ENCODE measurements at places on chromosomes 1 and 21.

DNA sequence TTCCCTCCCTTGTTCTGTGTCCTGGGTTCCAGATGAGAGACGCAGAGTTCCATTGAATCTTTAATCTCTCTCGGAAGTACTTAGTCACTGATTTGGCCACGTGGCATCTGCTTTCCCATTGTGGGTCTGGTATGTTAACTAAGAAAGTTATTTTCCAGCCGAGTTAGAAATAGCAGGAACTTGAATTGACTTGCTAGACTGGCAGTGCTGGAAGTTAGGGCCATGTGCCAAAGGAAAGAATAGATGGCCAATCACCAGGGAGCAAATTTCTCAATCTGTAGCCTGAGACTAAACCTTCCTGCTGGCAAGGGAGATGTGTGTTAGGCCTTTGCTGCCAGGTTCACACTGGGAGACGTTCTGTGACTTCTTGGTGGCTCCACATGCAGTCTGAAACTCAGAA is 24.2 kb upstream of the SLFNL1 start:
- DNase-seq, result peak; percentile 16

GRCh38 chr1:206693592-206693991 is 8.9 kb downstream of the MAPKAPK2 start:
- DNase-seq, result no peak

GRCh38 chr1:110620250-110620615 is 14.1 kb upstream of the KCNA2 start:
- DNase-seq, result no peak

DNA sequence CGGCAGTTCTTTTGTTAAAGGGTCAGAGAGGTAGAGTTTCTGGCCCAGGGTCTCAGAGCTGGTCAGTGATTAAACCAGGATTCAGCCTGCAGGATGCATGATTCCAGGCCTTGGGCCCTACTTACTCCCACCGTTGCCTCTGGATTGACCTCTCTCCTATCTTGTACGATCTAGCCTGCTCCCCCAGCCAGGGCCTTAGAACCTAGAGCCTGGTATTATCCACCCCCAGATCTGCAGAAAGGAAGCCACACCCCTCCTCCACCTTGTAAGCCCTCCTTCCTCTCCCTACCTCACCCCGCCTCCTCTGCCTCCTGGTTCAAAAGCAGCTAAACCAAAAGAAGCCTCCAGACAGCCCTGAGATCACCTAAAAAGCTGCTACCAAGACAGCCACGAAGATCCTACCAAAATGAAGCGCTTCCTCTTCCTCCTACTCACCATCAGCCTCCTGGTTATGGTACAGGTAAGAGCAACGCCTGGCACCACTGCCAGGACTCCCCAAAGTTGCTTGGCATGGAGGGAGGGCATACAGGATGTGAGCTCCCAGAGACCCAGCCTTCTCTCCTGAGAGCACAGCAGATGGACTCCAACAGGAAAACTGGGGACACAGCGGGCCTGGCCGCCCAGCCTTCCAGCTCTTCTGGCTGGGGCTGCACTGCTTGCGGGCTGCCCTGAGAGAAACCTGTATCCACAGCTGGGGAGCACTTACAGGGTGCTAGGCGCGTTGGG is at the start of gene CD52:
CD52 (plus strand) TSS at position 347 of the 726 bp plus-strand sequence; CDS start at position 407, 60 bp downstream.
- DNase-seq, result no peak

DNA sequence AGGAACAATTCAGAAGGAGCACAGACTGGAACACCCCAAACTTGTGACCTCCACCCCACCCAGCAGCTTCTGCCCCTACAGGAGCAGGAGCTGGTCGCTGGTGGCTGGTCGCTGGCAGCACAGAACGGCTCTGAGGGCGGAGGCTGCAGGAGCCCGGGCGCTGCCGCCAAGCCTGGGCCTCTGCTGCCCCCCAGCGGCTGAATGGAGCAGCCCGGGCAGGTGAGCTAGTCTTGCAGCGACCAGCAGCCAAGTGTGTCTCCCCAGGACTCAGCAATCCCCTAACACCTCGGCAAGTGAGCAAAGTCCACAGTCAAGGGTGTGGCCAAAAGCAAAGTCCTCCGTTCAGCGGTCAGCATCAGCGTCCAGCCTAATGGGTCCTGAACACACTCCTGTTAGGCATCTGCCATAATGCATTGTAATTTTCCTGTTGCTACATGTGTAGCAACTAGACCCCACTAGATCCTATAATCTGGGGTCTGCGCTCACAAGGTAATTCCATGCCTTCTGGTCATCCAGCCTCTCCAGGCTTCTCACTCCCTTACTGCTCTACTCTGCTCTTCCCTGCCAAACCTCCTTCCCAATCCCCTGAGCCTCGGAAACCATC is 12.1 kb upstream of the GJB5 start:
- DNase-seq, result no peak

GRCh38 chr1:91736715-91737615 is 149.0 kb downstream of the TGFBR3 start:
- DNase-seq, result no peak

DNA sequence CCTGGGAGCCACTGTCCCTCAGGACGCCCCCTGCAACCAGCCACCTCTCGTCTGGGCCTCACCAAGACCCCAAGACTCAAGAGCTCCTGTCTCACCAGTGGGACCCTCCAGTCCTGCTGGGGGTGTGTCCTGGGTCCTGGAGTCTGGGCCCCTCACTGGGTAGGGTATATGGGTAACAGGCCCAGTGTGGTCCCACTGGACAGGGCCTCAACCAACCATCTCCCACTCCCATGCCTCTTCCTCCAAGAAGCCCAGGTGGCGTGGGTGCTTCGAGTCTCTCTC is 725 bp upstream of the VWA1 start:
- DNase-seq, result no peak

GRCh38 chr1:199040076-199040905 is 401.5 kb downstream of the PTPRC start:
- DNase-seq, result no peak

GRCh38 chr1:41347276-41347675 is 14.0 kb upstream of the FOXO6 start:
- no peak for DNase-seq

DNA sequence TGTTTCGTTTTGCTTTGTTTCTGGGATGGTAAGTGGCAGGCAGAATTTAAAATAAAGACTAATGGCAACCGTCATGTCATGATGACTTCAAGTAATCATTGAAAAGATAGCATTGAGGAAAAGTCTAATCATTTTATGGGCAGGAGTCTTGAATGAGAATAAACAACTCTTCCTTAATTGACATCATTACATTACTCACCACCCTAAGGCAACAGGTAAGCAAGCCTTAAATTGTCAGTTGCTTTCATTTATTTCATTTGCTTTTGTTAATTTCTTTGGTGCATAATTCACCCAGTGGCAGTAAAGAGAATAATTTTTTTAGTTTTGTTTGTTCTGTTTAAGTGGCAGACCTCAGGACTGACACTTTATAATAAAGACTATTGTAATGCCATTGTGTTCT is 669.0 kb downstream of the RWDD3 start:
- DNase-seq, result no peak

GRCh38 chr1:94721240-94721639 is 98.9 kb upstream of the SLC44A3 start:
- DNase-seq, result no peak

DNA sequence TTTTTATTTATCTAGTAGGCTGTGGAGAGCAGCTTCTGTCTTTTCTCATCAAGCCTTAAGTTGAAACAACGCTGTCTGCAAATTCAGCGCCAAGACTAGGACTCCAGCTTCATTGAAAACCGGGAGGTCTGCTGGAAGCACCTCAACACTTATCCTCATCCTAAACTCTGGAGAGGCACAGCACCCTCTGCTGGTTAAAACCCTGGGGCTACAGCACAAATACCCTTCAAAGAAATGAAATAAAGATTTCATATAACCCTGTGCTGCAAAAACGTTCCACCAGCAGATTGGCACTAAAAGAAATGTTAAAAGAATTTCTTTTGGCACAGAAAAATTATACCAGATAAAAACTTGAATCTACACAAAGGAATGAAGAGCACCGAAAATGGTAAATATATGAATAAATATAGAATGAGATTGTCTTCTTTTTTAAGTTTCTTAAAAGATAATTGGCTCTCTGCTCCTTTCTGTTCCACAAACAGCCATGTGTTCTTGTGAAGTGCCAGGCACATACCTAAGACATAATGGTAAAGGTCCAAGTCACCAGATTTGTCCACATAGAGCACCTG is 227.7 kb upstream of the SAMSN1 start:
- no peak for DNase-seq

- no peak for DNase-seq
Measured at GRCh38 chr1:167084757-167085156, 5.4 kb downstream of the GPA33 start.

DNA sequence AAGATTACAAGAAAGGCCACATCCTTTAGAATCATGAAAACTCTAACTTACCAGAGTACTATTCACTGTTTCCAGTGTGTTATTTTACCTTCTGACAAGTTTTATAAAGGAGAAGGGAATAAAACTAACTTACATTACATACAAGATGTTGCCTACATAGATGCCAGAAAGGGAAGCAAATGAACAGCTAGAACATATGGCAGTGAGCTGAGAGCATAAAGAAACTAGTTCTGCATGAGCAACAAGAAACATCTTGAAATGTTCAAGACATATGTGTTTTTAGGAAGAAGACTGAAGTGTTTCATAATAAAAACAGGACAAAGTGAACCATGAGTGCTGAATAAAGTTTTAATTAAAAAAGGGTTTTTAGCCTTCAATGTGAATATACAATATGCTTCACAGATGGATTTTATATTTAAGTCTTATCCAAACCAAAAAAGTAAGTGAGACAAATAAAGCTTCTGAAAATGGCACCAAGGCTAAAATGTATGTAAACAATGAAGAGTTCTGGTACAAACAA is 39.4 kb downstream of the SLC5A9 start:
- DNase-seq, result no peak

DNA sequence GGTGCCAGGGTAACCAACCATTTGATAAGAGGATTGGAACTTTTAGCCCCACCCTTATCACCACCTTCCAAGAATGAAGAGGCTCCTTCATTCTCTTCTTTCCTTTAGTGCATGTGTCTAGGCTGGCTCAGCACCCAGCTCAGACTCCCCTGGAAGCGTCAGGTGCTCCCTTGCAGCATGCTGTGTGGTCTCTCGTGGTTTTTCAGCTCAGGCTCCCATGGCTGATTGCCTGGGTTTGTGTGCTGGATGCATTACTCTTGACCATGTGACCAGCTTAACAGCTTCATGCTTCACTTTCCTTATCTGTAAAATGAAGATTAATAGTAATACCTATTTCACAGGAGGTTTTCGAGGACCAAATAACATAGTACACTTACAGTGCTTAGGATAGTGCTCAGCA is 198.4 kb downstream of the HHAT start:
- no peak for DNase-seq

DNA sequence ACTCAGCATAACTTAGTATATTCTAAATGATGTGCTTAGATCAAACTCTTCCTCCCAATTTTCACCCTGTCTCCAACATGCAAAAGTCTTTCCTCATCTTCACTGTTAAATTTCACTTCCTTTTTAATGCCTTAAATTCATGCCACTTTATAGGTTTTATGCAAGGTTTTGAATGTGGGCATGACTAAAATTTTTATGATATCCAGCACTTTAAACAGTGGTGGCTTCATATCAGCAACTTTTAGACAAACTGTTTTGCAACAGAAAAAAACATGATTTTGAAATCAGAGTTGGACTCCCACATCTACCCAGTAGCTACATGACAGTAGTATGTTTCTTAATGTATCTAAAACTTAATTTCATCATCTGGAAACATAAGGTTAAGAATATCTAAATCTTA is 84.7 kb upstream of the ZP4 start:
- no peak for DNase-seq

- DNase-seq, result no peak
Measured at GRCh38 chr1:185561629-185562028, 172.6 kb upstream of the HMCN1 start.

GRCh38 chr1:196442366-196442765 is 165.9 kb downstream of the KCNT2 start:
- no peak for DNase-seq

- DNase-seq, result no peak
Measured at GRCh38 chr1:58620926-58621325, 43.9 kb upstream of the TACSTD2 start.

- no peak for DNase-seq
Measured at GRCh38 chr1:116405241-116406135, 32.4 kb downstream of the ATP1A1 start.

GRCh38 chr1:89472253-89472652 is 52.4 kb upstream of the LRRC8B start:
- DNase-seq, result no peak

- DNase-seq, result no peak
Measured at GRCh38 chr1:230542681-230543080, 99.6 kb upstream of the COG2 start.

GRCh38 chr1:228367798-228368791 is 38.5 kb downstream of the TRIM11 start:
- no peak for DNase-seq

DNA sequence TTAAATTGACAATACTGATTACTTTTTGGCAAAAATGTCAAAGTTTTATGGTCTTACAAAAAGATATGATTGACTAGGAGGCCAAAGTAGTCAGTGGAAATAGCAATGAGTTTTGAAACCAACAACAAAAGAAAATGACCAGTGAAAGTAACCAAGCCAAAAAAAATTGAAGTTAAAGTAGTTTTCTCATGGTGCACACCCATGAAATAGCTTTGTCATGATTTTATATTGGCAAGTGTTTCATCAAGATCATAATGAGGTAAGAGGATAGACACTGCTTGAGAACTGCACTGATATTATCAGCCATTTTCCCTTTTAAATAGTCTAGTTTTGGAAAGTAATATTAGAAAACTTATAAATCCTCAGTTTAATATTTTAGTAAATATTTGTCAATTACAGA is 206.2 kb upstream of the ADAMTS5 start:
- DNase-seq, result no peak

DNA sequence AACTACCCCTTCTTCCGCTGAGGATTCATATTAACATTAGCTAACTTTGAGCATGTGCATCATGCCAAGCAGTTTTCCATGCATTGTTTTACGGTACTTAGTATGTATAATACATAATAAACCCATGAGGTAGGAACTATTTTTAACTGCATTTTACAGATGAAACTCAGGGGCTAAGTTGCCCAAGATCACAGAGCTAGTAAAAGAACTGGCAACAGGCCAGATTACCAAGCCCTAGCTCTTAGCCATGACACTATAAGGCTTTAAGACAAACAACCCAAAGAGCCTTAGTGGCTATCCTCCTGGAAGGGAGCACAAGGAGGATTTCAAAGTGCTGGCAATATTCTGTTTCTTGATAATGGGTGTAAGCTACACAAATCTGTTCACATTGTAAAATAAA is 6.1 kb downstream of the AK2 start:
- DNase-seq, result no peak

- no peak for DNase-seq
Measured at GRCh38 chr1:172357753-172358385, 62.6 kb upstream of the C1orf105 start.

DNA sequence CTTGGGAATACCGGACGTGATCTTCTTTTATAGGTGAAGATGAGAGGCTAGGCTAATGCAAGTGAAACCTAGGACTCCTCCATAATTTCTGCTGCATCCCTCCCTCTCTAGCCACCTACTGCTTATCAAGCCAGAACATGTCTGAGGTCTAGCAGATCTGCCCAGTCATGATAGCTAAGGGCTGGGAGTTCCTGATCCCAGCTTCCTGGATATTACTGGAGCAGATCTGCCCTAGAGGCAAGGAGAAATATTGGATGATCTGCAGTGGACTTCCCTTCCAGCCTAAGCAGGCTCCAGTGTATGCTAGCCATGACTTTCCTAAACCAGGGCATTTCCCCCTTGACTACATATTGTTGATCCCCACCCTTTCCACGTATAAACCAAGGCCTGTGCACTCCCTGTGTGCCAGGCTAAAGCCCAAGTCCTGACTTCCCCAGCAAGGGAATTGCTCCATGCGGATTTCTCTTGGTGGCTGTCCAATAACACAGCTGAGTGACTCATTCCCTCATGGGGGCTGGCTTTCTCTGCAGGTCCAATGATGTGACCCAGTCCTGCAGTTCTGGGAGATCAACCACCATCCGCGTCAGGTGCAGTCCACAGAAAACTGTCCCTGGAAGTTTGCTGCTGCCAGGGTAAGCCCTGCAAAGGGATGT is 15.5 kb upstream of the SARS1 start:
- DNase-seq, result no peak

Measured in brain pericyte (primary cell).